ENCODE measurements at places on chromosomes 4 and X.

DNA sequence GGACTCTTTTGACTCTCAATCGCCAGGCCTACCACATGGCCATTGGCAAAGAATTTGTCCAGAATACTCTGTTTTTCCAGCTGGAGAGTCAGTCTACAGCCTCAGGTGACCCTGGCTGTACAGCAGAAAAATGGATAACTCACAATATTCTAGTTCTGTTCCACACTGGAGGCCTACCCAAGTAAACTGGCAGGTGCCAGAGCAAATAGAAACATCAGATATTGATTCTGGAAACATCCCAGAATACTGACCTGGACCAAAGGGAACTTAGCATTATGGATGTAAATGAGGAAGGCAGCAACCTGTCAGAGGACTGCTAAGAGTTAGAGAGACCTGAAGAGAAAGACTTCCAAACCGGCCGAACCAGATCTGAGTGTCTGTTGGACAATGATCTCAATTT is 147.9 kb upstream of the SMAD1 start:
- DNase-seq, result no peak

DNA sequence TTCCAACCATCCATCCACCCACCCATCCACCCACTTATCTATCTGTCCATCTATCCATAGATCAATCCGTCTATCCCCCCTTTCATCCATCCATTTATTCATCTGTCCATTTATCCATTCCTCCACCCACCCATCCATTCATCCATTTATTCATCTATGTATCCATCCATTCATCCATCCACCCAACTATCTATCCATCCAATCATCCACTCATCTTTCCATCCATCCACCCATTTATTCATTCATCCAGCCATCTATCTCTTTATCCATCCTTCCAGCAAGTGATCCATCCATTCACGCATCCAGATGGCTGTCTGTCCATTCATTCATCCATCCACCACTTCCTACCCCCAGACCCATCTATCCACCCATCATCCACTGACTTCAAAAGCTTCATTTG is 84.0 kb upstream of the CD99 start:
- no peak for DNase-seq

DNA sequence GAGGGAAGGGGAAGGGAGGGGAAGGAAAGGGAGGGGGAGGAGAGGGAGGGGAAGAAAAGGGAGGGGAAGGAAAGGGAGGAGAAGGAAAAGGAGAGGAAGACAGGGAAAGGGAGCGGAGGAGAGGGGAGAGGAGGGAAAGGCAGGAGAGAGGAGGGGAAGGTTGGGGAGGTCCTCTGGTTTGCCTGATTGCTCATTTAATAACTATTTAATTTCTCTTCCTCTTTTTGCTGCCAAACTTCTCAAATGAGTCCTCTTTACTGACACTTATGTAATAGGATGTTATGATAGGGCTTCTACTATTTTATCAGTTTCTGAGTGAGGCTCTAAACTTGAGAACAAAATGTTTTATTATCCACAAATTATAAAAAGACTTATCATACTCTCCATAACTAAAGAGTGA is 35.4 kb upstream of the PPA2 start:
- DNase-seq, result no peak

DNA sequence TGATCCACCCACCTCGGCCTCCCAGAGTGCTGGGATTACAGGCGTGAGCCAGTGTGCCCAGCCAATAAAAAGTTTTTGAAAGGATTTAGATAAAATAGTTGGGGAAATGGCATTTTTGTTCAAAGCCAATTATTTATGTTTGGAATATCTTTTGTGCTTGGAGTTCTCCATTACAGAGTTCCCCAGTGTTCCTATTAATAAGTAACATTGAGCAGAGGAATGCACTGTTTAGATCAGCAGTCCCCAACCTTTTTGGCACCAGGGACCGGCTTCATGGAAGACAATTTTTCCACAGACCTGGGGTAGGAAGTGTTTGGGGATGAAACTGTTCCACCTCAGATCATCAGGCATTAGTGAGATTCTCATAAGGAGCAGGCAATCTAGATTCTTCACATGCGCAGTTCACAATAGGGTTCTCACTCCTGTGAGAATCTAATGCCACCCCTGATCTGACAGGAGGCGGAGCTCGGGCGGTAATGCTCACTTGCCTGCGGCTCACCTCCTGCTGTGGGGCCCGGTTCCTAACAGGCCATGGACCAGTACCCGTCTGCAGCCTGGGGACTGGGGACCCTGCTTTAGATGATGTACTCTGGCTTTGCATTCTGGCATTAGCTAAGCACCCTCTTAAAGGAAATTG is 8.3 kb downstream of the PKD2 start:
- DNase-seq, result no peak

DNA sequence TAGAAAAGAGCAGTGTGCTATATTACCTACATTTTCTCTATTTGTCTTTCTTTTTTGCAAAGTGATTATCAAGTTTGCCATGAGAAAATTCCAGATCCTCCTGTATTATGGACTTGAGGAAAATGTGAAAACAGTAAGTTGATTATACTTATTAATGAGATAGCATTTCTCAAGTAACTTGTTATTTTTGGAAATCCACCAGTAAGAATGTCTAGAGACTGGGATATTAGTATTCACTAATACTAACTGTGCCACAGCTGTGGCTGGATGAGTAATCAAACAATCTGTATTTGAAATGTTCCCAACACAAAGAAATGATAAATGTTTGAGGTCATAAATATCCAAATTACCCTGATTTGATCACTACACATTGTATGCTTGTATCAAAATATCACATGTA is 147.0 kb upstream of the CTSO start:
- no peak for DNase-seq

DNA sequence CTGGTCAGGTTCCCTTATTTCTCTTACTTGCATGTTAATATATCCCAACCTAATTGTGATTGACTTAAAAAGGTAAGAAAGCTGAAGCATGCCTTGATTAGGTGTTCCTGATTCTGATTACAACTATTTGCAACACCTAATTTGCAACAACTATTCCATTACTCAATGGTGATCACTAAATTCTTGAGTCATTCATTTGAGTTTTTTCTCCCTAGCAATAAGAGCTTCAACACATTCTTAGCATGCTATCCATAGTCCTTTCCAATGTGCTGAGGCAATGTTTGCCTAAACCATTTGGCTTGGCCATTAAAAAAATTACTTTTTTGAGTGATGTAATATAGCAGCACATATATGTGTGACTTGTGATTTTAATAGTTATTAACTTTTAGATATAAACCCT is 851.4 kb downstream of the TRAM1L1 start:
- no peak for DNase-seq

- no peak for DNase-seq
Observed at GRCh38 chr4:94722270-94722669, 35.5 kb upstream of the BMPR1B start.

All from stimulated activated CD8-positive, alpha-beta memory T cell treated with anti-CD3 and anti-CD28 coated beads, Interleukin-15, amount 100 ng/mL, for 4 hours (primary cell).